ENCODE measurements at places on chromosomes 13 and 19.
A peak's percentile ranks its signal among the peaks of the same experiment; 100 is the strongest.

GRCh38 chr13:46953331-46953730 lies 56.5 kb upstream of the HTR2A start:
- DNase-seq = peak; percentile 20

- DNase-seq = no peak
Measured at GRCh38 chr13:77599351-77599750, 63.8 kb downstream of the SCEL start.

DNA sequence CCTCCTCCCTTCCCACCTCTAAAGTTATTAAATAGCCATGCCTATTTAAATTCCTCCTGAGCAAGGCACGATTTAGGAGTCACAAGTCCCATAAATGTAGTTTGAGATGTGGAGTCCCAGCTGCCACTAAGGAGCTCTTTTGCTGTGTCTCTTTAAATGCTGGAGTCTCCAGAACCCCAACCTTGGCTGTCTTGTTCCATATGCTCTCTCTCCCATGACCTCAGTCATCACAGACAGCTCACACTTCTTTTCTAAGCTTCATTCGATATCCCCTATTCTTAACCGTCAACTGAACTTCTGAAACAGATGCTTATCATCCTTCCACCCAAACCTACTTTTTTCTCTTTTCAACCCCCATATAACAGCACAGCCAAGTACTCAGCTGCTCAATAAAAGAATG lies 197.1 kb downstream of the VWA8 start:
- DNase-seq = no peak

- no peak for DNase-seq
Measured at GRCh38 chr13:94415500-94416237, 63.8 kb downstream of the DCT start.

GRCh38 chr19:47084879-47085439 lies 28.6 kb downstream of the ZC3H4 start:
- DNase-seq = no peak

- DNase-seq = no peak
Measured at GRCh38 chr19:18899624-18900560, 3.9 kb upstream of the CERS1 start.

GRCh38 chr19:33879818-33880575 lies 83.3 kb downstream of the KCTD15 start:
- no peak for DNase-seq

GRCh38 chr19:32219881-32220472 lies 125.4 kb upstream of the ZNF507 start:
- no peak for DNase-seq
